ENCODE measurements at places on chromosomes 7 and 10.

- no peak for DNase-seq
These were observed 316.5 kb upstream of the IMMP2L start for GRCh38 chr7:111878785-111879184.

- peak; percentile 62 for DNase-seq
These were observed 117.4 kb downstream of the INPP5A start for GRCh38 chr10:132654708-132655661.

- DNase-seq = no peak
These were observed 99.6 kb downstream of the PRPF18 start for GRCh38 chr10:13686331-13686752.

GRCh38 chr7:110779339-110779738 lies 311.6 kb upstream of the LRRN3 start:
- DNase-seq = no peak

GRCh38 chr10:11358011-11358410 lies 253.4 kb downstream of the USP6NL start:
- no peak for DNase-seq

DNA sequence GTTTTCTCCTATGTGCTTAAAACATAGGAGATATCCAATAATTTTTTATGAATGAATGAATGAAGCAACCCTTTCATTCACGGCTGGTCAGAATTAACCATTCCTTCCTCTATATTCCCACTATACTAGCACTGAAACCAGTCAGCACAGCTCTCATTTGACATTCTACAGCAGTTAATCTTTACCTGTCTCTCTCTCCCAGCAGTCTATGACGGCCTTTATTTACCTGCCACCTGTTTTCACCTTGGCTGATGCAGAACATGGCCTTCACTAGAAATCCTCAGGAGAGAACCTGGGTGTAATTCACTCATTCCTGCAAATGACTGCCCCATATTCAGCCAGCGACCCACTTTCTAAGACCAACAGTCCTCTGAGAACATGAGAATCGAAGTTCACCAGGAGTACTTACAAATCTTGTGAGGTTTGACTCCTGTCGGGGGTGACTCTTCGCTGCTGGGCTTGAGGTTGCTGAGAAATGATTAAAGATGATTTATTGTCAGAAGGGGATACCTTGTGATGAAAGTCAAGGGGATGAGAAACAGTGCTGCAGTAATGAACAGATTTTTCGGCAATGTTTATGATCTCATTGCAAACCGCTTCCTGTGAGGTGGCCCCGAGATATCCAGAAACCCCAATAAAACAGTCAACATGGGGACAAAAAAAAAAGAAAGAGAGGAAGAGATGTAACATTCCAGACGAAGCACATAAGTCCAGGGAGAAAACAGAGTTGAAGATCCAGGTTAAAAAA lies 30.9 kb upstream of the PDLIM1 start:
- DNase-seq = no peak

DNA sequence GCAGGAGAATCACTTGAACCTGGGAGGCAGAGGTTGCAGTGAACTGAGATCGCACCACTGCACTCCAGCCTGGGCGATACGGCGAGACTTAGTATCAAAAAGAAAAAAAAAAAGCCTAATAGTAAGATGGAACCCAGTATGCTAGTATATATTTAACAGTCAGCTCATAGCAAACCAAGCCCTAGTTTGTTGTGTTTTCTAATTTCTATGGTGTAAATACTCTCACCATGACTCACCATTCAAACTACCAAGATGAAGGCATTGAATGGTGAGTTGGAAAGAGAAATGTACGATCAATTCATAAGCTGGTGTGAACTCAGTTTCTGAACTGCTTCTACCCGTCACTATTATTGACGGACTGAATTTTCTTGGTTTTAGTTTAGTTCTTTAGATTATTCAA lies 173.7 kb upstream of the KAT6B start:
- no peak for DNase-seq

DNA sequence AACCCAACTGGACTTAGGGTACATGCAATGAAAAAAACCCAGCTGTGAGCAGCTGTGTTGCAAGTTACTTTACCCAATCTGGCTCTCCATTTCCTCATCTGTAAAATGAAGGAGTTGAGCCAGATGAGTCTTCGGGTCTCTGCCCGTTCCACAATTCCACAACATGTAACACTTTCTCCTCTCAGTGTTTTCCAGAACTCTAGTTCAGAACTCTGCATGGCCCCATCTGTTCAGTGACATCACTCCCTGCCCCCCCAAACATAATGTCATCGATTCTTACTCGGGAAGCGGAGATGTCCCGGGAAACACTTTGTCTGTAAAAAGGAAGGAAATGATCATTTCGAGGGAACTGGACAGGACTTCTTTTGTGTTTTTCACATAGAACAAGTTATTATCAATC lies 2.5 kb downstream of the SH3PXD2A start:
- no peak for DNase-seq

- DNase-seq = no peak
These were observed 68.3 kb upstream of the LYZL2 start for GRCh38 chr10:30697806-30698205.

DNA sequence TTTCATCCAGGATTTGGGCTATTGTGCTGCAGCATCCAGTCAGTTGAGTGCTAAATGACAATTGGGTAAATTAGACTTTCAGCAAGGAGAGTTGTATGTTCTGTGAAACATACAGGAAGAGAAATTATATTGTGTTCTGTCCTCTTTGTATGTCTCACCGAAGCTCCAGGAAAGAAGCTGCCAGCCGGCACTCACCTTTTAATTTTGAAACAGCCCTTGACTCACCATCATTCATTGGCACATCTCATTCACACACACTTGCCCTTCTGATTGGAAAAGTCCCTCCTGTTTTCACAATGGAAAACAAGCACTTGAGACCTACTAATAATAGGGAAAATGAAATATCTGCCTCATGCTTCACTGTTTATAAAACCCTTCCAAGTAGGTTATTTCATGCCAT lies 495.6 kb downstream of the RPS24 start:
- DNase-seq = no peak

DNA sequence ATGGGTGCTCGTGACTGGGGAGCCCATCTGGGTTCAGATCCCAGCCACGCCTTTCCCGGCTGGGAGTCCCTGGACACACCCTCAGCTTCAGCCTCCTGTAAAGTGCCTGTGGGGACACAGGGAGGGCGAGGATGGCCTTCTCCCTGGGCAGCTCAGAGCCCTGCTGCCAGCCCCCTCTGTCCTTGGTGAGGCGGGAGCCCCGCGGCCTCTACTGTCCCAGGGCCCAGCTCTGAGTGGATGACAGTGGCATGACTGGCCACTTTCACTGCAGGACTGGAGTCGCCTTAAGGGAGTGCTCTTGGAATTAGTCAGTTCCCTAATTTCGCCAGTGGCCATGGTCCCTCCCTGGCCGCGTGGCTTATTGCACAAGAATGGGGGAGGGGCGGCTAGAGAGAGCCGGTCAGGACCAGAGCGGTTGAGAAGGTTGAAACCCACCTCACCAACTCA lies 4.6 kb downstream of the BRI3 start:
- no peak for DNase-seq

DNA sequence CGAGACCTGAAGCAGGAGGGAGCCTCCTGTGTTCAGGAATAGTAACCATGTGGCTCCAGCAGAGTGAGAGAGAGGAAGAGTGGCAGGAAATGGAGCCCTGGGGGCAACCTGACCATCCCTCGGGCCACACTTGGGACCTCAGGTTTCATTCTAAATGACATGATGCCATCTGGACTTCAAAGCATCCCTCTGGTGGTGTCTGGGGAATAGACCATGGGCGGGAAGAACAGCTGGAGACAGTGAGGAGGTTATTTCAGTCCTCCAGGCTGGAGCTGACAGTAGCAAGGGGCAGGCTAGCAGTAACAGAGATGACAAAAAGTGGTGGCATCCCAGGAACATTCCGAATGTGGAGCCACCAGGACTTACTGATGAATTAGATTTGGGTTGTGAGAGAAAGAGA lies 44.8 kb downstream of the AKR1B1 start:
- no peak for DNase-seq

- DNase-seq = no peak
These were observed 89.3 kb downstream of the CHST15 start for GRCh38 chr10:124003871-124004662.

GRCh38 chr10:115969591-115969990 lies 303.4 kb downstream of the GFRA1 start:
- DNase-seq = no peak

- no peak for DNase-seq
These were observed 98.1 kb upstream of the LRRC4 start for GRCh38 chr7:128129224-128129864.

- DNase-seq = no peak
These were observed 50.4 kb upstream of the NFE2L3 start for GRCh38 chr7:26101361-26102151.

DNA sequence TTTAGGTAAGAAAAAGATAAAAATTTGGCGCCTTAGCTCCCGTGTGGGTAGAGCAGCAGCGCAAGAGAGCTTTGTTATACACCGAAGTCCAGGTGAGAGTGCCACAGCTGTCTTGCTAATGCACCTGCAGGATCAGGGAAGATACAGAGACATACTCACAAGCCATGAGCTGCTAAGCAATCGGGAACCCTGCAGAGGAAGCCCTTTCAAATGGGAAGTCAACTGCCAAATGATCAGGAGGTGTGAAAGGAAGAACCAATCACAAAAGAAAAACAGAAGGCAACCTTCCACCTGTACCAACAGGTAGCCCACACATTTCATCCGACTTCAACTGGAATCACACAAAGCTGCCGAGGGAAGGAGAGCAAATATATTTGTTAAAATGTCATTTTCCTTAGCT lies 610.5 kb upstream of the PFKP start:
- DNase-seq = no peak

DNA sequence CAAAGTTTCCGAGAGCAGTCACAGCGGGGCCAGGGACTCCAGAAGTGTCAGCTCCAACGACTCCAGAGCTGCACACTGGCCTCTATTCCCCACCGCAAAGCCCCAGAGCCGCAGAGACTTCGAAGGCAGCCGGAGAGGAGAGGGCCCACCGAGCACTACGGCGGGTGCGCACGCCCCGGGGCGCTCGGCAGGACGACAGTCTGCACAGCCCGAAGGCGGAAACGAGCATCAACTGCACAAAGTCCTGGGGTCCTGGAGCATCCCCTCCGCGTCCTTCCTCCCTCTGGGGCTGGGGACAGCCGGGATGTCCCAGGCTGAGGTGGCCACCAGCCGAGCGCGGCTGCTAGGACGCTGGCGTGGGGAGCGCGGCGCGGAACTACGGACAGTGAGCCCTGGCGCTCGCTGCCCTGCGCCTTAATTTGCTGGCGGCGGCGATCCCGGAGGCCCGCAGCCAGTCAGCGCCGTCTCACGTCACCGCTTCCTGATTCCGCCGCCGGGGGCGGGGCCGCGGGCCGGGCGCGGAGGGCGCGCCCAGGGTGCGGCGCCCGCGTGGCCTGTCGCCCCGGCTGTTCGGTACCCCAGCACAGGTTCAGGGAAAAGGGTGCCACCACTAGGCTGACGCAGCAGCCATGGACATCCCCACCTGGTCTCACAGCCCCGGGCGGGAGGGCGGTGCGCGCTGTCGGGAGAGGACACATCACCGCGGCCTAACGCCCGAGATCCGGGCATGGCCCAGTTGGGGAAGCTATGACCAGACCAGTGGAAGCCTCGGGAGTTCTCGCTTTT lies at the start of gene TBX20:
TSS of gene TBX20 (minus strand) at position 391 of the 786 bp plus-strand sequence. CDS start 480 bp downstream, outside the sequence.
- DNase-seq = peak; percentile 52

DNA sequence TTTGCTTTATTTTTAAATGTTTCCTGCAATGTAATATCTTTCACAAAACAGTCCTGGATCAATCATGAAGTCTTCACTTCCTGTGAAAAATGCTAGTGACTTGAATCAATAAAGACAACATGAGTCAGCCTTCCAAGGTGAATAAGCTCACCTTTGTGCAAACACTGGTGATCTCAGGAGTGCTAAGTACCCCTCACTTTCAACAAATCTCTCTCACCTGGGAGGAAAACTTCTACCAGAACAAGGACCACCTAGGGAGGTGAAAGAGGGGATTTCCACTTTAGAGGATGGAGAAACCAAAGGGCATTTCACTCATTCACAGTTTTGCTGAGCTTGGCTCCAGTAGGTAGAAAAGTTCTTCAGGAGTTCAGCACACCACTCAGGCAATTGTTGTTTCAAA lies 64.8 kb downstream of the CALD1 start:
- DNase-seq = no peak

GRCh38 chr10:101559596-101560297 lies 28.3 kb downstream of the POLL start:
- no peak for DNase-seq

Measured in stimulated activated CD4-positive, alpha-beta T cell treated with anti-CD3 and anti-CD28 coated beads, Interleukin-2, amount 100 ng/mL, for 24 hours (primary cell).